Activated CD4-positive, alpha-beta T cell treated with anti-CD3 and anti-CD28 coated beads, Interleukin-10, Interleukin-2, amounts not matched to agents 100 ng/mL and 50 ng/mL, durations not matched to agents 16 hours and 8 hours (primary cell): ENCODE measurements at places on chromosomes 13 and 19.

DNA sequence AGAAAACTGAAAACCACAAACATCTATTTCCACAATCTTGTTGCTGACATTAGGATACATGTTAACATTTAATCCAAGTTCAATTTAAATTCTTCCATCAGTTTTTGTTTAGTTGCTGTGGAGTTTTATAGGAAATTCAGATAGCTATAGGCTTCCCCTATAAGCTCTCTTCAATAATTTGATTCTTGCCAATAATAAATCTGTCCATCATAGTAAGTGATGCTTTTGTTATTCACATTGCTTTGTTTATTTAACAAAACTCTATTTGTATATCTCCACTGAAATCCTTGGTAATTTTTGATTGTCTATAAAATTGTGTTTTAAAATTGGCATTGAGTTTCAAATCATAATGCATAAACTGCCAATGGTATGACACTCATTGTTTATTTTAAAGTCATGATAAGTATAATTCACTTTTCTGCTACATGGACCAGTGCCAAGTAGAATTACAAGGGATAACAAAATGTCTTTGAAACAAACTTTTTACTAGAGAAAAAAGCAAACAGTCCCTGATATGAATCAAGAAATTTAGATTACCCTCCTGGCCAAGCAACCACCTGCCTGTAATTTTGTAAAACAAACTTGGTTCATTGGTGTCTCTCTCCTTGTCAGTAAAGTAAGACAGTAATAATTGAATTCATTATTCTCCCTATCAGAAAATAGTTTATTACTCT, 577.3 kb upstream of the GPC6 start:
- DNase-seq = no peak

DNA sequence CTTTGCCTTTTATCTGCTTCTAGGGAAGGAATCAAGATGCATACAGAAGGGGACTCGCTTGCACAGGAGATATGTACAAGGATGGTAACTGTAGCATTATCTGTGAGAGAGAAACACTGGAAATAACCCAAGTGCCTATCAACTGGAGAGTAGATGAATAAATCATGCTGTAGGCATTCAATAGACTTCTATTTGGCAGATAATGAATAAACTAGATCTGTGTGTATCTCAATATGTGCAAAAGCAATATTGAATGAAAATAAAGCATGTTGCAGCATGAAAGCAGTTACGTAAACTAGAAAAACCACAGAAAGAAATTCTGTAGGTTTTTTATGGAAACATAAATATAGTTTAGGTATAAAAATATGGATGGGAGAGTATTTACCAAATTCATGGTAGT, 38.6 kb upstream of the RGCC start:
- no peak for DNase-seq

- peak; percentile 70 for DNase-seq
Measured at GRCh38 chr19:10230861-10231611, at the start of gene S1PR2. Gene S1PR2 (minus strand): TSS chr19:10231331. CDS start chr19:10224905, 6,426 bp downstream.

GRCh38 chr19:13339869-13340268, 166.4 kb downstream of the CACNA1A start:
- no peak for DNase-seq

DNA sequence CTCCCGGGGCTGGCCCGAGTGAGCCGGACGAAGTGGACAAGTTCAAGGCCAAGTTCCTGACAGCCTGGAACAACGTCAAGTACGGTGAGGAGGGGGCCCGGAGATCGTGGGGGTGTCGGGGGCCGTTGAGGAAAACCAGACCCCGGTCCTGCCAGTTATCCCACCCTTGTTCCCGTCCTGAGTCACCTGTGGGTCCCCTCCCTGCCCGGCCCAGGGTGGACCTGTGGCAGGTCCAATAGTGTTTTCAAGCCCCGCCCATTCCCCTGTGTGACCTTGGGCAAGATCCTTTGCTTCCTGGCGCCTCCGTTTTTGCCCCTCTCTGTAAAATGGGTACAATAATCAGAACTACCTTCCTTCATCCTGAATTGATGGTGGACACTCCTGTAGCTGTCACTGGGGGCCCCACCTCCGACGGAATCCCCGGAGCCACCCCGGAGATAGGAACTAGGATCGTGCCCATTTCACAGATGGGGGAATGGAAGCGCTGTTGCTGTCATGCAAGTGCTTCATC, 593 bp downstream of the ATG4D start:
- DNase-seq = peak; percentile 35

- peak; percentile 2 for DNase-seq
Measured at GRCh38 chr19:43430142-43430710, 15.5 kb downstream of the TEX101 start.

DNA sequence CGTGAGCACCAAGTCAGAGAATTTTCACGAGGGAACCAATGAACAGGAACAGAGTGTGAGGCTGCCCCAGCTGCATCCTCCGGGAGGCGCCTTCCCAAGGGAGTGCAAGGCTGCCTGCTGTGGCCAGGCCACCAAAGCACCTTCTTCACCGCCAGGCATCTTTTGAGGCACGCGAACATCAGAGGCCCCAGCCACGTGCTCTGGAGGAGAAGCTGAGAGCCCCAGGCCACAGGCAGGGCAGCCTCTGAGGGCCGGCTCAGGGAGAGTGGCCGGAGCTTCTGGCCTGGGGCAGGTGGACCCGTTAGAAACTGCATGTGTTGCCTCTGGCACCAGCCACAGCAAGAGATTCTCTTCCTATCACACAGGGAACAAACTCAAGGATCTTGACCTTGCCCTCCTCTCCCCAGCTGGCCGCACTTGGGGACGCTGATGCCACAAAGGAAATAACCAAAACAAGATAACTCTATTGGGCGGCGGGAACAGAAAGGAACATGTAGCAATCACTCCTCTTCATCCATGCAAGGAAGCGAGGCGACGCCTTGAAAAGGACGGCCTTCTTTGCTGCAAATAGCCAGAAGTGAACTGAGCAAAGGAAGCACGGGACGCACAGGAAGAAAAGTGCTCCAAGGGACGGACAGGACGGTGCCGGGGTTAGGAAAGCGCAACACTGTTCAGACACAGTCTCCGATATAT, 19.9 kb downstream of the GAS6 start:
- DNase-seq = no peak

GRCh38 chr19:50553134-50553703, 15.0 kb downstream of the LRRC4B start:
- DNase-seq = no peak

GRCh38 chr19:35812220-35813042, at the start of gene PRODH2:
Gene PRODH2 (minus strand): TSS chr19:35812845. CDS start chr19:35812805, 40 bp downstream.
- DNase-seq = no peak

GRCh38 chr13:76874479-76874878, 11.7 kb downstream of the KCTD12 start:
- DNase-seq = no peak

- peak; percentile 54 for DNase-seq
Measured at GRCh38 chr19:1062387-1063029, 4.5 kb upstream of the ARHGAP45 start.

DNA sequence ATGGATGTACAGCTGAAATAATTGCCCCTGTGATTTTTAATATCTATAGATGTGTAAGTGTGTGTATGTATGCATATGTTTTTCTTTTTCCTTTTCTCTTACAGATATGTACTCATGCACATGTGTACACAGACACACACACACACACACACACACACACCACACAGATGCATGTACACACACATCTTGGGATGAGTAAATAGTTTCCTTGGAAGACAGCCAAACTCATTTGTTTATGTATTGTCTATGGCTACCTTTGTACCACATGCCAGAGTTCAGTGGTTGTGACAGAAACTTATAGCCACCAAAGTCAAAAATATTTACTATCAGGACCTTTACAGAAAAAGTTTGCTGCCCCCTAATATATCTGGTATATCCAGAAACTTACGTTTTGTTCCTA, 192.6 kb downstream of the MAB21L1 start:
- DNase-seq = no peak
